HFF-Myc (cell line): ENCODE measurements at places on chromosomes 13 and 19.

DNA sequence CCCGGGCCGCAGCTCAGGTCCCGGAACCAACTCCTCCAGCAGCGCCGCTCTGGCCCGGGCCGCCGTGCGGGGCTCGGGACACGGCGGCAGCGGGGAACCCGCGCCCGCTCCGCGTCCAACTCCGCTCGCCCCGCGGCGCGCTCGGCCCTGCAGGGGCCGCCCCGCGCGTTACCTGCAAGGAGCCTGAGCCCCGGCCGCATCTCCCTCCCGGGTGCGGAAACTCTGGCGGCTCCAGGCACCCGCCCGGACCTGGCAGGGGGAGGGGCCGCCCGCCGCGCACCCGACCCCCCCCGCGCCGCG lies at the start of gene TMTC4:
Gene TMTC4 (minus strand): TSS at position 224 of the 300 bp plus-strand sequence. CDS start 4,433 bp downstream, outside the sequence.
- DNase-seq, result no peak

DNA sequence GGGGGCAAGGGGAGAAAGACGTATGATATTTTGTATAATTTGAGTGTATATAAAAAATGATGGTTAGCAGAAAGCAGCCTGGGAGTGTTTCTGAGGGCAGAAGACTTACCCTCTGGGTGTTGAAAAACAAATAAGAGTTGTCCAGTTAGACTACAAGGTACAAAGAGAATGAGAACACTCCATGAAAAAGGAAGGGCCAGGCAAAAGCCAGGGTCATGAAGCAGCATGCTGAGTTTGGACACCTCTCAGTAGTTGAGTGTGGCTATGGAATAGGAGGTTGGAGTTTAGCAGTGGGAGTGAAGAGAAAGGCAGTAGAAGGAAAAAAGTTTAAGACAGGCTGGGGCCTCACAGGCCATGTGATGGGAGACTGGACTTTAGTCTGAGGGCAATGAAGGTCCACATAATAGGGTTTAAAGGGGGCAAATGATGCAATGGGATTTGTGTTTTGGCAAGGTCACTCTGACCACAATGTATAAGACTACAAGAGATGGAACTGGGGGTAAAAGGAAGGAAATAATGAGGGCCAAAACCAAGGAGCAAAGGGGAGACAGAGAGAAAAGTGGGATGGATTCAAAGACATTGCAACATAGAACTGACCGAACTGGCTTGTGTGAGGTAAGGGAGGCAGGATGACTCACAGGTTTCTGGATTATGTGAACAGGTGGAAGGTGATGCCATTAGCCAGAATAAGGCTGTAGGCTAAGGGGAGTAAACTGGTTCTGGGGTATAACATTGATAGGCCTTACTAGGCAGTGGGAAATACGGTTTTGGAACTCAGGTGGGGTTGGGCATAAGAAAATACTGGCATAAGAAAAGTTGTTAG lies 76.6 kb downstream of the SERP2 start:
- no peak for DNase-seq

GRCh38 chr13:67217880-67218279 lies 12.3 kb downstream of the PCDH9 start:
- no peak for DNase-seq

DNA sequence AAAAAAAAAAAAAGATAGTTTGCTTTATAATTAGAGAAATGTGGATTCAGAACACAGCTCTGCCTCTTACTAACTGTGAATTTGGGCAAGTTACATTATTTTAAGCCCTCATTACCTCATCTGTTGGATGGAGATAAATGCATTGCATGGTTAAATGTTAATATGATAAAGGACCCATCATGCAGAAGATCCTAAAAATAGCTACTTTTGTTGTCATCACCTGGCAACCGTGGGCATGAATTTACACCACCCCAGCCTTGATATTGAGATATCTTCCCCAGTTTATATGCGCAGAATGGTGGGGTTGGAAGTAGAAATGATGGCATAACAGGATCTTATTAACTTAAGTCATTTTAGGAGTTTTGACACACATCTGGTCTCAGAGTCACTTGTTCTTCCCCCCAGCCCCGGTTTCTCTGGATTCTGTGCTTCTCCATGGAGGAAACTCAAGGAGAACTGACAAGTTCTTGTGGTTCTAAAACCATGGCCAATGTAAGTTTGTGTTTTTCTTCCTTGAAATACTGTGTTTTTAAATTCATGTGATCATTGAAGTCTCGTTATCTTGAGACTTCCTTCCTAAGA lies 8.9 kb downstream of the ZNF546 start:
- DNase-seq, result no peak

GRCh38 chr19:47247308-47247990 lies 8.9 kb upstream of the CCDC9 start:
- no peak for DNase-seq

DNA sequence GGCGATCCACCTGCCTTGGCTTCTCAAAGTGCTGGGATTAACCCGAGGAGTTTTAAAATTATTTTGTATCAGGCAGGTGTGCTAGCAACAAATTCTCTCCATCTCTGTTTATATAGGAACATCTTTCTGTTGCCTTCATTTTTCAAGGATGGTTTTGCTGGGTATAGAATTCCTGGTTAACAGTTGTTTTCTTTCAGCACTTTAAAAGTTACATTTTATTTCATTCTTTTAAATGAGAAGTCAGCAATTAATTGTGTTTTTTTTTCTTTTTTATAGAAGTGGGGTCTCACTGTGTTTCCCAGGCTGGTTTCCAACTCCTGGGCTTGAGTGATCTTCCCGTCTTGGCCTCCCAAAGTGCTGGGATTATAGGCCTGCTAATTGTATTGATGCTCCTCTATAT lies 44.0 kb downstream of the DPF1 start:
- no peak for DNase-seq

GRCh38 chr13:20354722-20355121 lies 122.6 kb upstream of the GJB6 start:
- no peak for DNase-seq

- DNase-seq, result no peak
Observed at GRCh38 chr13:111390522-111391270, 70.3 kb downstream of the TEX29 start.

DNA sequence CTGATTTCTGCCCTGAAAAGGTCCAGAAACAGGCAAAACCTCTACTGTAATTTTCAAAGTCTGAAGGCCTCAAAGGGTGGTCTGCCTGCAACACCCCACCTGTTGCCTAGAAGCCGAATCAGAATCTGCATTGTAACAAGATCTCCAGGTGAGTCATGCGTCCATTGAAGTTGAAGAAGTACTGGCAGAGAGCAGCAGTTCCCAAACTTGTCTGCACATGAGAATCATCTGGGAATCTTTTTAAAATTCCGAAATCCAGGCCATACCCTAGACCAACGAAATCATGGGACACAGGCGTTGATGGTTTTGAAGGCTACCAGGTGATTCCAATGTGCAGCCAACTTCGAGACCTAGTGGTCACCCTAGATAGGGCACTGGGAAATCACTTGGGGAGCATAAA lies 16.0 kb upstream of the CLN5 start:
- DNase-seq, result no peak

DNA sequence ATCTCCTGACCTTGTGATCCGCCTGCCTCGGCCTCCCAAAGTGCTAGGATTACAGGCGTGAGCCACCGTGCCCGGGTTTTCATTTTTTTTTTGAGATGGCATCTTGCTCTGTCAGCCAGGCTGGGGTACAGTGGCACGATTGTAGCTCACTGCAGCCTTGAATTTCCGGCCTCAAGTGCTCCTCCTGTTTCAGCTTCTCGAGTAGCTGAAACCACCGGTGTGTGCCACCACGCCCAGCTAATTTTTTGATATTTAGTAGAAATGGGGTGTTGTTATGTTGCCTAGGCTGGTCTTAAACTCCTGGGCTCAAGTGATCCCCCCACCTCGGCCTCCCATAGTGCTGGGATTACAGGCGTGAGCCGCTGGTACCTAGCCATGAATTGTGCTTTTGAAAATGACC lies 5.9 kb downstream of the ADAT3 start:
- DNase-seq, result no peak
